Suprapubic skin (tissue), 4 donors: ENCODE measurements at places on chromosomes 11 and 22.

GRCh38 chr22:19672054-19672776 lies 42.1 kb upstream of the SEPTIN5 start:
- no peak for DNase-seq

DNA sequence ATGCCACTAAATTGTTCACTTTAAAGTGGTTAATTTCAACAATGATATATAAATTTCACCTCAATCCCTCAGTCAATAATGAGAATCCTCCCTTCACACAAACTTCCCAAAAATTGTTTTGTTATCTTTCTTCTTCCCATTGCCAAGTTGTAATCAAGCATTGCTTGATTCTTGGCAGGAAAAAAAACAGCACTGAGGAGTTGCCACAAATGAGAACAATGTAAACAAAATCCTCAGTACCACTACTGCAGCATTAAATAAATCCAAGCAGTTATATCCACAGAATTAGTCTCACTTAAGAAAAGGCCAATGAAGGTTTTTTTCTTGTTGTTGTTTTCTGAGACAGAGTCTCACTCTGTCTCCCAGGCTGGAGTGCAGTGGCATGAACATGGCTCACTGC lies 38.2 kb downstream of the FAM168A start:
- no peak for DNase-seq

DNA sequence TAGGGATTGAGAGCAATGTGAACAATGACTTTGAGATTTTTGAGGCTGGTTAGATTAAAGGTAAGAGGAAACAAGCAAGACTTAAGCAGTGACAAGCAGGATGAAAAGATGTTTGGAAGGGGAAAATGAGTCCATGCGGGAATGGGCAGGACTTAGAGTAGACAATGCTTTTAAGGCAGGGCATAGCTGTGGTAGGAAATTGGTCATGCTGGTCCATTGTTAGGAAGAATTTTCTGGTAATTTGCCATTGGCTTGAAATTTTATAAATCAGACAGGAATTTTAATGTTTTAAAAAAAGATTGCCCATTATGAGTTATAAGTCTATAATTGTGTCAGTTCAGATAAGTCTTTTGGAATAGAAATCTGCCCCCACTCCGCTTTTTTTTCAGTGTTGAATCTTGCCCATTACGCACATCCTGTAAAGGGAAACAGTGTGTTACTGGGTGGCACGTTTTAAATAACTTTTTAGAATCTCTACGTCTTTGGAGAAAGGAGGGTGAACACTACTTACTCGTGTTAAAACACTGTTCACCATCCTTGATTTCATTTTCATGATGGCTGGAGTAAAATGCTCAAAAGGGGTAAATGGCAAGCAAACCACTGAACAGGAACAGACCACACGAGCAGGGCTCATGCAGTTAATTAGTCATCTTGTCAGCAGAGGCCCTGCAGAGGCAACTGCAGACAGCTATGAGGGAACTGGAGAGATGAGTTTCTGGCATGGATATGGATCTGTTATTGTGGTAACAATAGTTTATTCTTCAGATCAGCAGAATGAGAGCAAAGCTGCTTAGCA lies 25.0 kb downstream of the SWAP70 start:
- no peak for DNase-seq

GRCh38 chr11:128052912-128053641 lies 534.3 kb downstream of the ETS1 start:
- no peak for DNase-seq

GRCh38 chr11:13209379-13209778 lies 68.2 kb upstream of the BMAL1 start:
- DNase-seq = no peak

DNA sequence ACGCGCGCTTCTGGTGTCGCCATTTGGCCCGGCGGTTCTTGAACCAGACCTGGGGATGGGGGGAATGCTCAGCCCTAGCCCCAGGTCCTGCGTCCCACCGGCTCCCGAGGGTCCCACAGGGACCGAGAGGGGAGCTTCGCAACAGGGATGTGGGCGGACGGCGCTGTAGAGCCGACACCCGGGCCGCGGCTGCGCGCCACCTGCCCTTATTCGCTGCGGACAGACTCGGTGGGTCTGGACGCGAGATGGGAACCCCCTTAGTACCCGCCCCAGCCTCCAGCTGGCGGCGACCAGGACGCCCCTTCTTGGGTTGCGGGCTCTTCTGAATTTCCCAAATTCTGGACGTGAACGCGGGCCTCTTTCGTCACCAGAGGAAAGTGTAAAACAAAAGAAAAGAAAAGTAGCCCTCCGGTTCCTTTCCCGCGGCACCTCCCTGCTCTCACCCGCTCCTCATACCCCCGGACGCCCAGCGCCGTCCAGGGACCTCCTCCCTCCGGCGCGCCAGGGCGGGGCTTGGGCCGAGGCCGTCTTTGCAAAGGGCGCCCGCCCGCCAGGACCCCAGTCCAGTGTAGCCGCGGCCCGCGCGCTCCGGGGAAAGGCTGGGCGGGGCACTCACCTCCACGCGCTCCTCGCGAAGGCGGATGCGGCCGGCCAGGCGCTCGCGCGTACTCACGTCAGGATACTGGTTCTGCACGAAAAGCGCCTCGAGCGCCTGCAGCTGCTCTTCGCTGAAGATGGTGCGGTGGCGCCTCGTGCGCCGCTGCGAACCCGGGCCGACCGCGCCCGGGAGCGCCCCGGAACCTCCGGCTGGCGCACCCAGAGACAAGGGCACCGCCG lies 827 bp downstream of the GSC2 start:
- DNase-seq = no peak

DNA sequence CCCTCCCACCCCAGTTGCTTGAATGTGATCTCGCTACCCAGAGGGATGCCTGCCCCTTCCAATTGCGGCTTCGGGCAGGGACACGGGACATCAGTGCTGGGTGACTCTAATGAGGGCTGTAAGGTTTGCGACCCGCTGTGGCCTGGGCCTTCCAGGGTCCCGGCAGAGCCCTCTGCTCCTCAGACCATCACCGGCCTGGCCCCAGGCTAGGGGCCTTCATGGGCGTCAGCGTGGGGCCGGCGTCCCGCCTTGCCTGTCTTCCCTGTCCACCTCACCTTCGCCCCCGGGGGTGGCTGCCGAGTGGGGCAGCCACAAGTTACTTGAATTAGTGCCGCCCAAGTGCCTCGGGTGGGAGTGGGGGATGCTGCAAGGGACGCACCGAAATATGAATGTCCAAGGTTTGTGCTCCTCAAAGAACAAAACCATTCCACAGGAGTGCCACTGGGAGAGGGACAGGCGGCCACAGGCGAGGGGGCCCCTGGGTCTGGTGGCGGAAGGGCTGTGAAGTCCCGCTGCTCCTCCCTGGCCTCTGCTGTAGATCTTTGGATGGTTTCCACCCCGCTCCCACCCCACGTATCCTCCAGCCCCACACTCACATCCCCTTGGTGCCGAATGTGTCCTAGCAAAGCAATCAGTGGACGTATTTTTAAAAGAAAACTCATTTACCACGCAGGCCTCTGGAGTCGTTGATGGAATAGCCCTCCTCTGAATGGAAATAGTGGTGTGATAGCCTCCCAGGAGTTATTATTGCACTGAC lies 317.1 kb downstream of the NTM start:
- DNase-seq = no peak

GRCh38 chr11:17743026-17743807 lies 8.6 kb downstream of the KCNC1 start:
- no peak for DNase-seq

- DNase-seq = no peak
Measured at GRCh38 chr11:2299773-2300172, 1.9 kb downstream of the C11orf21 start.

- DNase-seq = no peak
Measured at GRCh38 chr11:73622926-73623593, 23.3 kb upstream of the PLEKHB1 start.

- no peak for DNase-seq
Measured at GRCh38 chr11:103013421-103013820, 57.9 kb upstream of the MMP13 start.

GRCh38 chr11:36513965-36514364 lies 3.9 kb upstream of the TRAF6 start:
- DNase-seq = no peak

- no peak for DNase-seq
Measured at GRCh38 chr22:41469218-41469851, 418 bp downstream of the ACO2 start.

DNA sequence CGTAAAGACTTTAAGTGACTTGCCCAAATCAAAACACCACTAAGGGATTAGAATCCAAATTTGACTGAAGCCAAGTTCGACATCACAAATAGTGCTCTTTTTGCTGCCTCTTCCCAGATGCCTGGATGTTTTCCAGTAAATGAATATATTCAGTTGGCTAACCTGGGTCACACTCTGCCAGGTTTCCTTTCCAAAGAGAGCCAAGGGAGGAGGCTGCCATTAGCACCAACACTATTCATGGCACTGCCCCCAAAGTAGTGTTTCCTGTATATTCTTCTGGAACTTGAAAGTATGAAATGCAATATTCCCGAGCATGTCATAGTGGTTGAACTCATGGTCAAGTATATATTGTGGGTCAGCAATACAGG lies 219.3 kb upstream of the UBASH3B start:
- no peak for DNase-seq

DNA sequence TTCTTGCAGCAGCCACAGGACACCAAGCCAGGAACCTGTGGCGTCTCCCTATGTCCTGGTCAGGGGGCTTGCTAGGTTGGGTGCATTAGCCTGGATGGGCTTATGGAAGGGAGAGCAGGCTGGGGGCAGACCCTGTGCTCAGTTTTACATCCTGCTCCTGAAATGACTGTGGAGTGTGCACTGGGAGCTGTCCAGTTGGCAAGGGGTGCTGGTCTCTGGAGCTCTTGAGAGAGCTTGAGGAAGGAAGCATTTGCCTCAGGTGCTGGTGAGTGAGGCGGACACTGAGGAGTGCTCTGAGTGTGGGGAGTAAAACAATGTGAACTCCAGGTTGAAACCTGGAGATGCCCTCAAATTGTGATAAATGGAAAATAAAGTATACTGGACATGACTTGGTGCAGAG lies 3.4 kb downstream of the SCGB1D4 start:
- no peak for DNase-seq

DNA sequence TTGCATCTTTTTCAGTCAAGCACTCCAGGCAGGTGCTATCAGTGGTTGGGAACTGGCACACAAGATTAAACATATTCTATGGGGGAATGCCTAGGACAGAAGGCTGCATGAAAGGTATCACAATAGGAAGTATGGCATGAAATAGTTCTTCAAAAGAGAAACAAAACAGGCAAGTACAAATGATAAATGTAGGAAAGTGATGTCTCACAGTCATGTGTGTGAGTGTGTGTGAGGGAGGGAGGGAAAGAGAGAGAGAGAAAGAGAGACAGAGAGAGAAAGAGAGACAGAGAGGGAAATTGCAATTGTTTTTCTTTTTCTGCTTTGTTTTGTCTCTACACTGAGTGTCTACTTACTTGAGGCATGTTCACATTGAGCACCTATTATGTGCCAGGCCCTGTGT lies 456.3 kb downstream of the MIAT start:
- DNase-seq = no peak

GRCh38 chr11:97430877-97431276 lies 1041.1 kb downstream of the JRKL start:
- DNase-seq = no peak

- DNase-seq = no peak
Measured at GRCh38 chr11:103541186-103541795, 432.1 kb downstream of the DYNC2H1 start.

DNA sequence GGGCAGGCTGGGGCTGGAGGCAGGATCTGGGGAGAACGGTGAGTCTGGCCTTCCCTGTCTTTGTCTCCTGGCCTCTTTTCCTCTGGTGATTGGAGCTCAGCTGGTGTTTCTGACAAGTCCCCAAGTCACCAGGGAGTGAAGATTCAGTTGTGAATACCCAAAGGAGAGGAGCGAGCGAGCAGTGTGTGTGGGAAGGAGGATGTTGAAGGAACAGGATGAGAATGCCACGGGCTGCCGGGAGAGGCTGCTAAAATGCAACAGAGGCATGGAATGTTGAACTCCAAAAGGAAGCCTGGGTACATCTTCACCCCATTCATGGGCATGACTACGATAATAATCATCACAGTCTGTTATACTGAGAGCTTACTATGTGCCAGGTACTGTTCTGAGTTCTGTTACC lies 163.3 kb downstream of the CEP164 start:
- DNase-seq = no peak

- no peak for DNase-seq
Measured at GRCh38 chr11:126007238-126007637, 55.4 kb downstream of the CDON start.

- DNase-seq = no peak
Measured at GRCh38 chr11:122293296-122294023, 177.4 kb upstream of the BLID start.

DNA sequence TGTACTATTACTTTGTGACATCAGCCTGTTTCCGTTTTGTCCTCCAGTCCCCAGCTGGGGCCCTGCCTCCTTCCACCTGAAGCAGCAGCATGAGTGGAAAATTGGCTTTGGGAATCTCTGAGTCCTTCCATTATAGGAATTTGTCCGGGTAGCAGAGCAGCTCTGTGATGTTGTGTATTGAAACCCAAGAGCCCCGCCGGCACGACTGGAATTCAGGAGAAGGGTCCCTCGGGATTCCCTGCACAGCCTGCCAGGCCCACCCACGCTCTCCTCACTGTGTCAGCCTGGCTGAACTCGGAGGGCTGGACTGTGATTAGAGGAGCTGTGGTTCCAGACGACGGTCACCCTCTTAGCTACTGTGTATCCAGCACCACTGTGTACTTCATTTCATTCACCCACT lies 18.8 kb upstream of the TSPAN18 start:
- DNase-seq = no peak

DNA sequence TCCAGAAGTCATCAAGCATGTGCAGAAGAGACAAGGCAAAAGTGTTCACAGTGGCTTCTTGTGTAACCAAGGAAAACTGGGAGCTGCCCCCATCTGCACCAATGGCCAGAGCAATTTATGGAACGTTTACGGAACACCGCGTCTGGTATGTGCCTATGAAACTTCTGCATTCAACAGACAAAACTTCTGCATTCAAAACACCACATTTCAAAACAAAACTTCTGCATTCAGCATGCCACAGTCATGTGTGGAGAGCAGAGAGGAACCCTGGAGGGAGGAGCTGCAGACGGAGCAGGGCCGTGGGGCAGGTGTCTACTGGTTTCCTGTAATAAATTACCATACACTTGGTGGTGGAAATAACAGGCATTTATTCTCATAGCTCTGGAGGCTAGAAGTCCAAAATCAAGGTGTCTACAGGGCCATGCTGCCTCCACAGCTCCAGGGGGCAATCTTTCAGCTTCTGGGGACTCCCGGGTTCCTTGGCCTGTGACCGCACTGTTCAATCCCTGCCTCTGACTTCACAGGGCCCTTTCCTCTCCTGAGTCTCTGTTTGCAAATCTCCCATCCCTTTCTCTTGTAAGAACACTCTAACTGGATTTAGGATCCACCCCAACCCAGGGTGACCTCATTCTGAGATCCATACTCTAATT lies 32.2 kb downstream of the RPL3 start:
- DNase-seq = no peak

DNA sequence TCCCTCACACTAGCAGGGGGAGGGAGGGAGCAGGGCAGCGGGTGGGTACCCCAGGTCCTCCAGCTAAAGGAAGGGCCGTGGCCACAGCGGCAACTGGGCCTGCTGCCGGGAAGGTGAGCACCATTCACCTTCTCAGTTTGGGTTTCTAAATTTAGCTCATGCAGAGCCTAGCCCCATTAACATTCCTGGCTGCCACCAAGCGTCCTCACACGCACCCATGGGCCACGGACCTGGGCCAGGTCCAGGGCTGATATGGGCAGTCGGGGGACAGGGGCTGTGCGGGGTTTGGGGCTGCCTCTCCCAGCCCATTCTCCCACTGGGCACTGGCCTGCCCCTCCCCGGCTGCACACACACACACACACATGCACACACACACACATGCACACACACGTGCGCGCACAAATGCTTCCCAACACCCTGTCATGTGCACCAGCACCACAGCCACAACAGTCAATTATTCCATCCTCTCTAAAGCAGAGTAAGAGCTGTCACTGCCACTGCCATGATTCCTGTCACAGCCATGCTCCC lies 28.7 kb downstream of the SYT7 start:
- no peak for DNase-seq
